Nephron progenitor cell (in vitro differentiated cells): ENCODE measurements at places on chromosomes 4 and X.
A peak's percentile ranks its signal among the peaks of the same experiment; 100 is the strongest.

DNA sequence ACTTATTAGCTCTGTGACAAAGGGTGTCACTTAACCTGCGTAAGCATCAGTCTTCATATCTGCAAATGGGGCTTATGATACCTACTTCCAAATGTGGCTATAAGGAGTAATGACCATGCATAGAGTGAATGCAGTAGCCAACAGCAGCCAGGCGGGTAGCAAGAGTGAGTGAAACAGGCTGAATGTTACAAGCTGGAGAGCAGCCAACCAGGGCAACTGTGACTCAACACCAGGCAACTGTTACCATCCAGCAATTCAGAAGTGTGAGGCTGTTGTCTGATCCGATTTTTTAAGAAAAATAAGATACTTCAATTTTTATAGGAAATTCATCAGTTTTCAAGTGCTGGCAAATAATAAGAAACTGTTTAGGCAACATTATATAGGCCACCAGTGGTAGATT, 270.2 kb upstream of the TAPT1 start:
- DNase-seq, result no peak

- DNase-seq, result no peak
These were observed 581 bp upstream of the FAM114A1 start for GRCh38 chr4:38866973-38867477.

GRCh38 chr4:118991686-118992085, 103.0 kb downstream of the SYNPO2 start:
- DNase-seq, result no peak

DNA sequence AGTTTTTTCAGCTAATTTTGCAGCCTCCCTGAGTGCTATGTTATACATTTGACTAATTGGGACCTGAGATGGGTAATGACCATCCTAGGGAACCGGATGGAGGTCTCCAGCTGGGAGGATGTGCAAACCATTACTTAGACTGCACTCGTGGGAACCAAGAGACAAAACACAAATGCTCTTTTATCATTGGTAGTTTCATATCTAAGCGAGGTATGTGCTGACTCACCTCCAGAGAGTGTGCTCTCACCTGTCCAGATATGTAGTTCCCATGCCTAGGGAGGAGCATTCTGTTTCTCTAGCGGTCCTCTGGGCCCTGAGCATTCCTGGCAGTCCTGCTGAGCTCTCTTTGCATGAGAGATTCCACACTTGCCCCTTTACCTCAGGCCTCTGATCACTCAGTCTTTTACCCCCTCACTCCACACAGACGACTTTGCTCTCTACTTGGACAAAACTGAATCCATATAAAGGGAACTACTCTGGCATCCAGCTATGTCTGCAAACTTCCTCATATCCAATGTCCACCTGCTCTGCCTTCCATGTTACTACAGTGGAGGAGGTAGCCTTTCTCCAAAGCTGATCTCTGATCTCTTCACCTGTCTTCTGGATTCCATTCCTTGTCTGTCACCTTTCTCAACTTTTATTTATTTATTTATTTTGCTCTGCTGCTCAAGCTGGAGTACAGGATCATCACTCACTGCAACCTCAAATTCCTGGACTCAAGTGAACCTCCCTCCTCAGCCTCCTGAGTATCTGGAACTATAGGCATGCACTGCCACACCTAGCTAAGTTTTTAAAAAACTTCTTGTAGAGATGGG, 88.4 kb downstream of the LRP2BP start:
- DNase-seq, result no peak

DNA sequence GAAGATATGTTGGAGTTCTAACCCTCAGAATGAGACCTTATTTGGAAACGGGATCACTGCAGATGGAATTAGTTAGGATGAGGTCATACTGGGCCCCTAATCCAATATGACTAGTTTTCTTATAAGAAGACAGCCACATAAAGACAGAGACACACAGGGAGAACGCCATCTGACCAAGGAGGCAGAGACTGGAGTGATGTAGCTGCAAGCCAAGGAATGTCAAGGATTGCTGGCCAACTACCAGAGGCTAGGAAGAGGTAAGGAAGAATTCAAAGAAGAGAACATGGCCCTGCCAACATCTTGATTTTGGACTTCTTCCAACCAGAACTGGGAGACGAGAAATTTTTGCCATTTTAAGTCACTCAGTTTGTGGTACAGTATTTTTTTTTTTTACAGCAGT, 152.8 kb upstream of the DIPK2B start:
- no peak for DNase-seq

DNA sequence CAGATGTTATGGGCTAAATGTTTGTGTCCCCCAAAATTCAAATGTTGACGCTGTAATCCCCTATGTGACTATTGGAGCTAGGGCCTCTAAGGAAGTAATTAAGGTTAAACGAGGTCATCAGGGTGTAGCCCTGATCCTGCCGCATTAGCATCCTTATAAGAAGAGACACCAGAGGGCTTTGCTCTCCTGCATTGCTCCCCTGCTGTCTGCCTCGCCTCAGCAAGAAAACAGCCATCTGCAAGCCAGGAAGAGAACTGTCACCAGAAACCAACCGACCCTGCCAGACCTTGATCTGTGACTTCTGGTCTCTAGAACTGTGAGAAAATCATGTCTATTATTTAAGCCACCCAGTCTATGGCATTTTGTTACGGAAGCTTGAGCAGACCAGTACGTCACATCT, 331.9 kb downstream of the DCTD start:
- no peak for DNase-seq

GRCh38 chr4:143084566-143084965, 100.2 kb upstream of the USP38 start:
- no peak for DNase-seq

GRCh38 chr4:128800701-128801284, 8.7 kb upstream of the JADE1 start:
- no peak for DNase-seq

DNA sequence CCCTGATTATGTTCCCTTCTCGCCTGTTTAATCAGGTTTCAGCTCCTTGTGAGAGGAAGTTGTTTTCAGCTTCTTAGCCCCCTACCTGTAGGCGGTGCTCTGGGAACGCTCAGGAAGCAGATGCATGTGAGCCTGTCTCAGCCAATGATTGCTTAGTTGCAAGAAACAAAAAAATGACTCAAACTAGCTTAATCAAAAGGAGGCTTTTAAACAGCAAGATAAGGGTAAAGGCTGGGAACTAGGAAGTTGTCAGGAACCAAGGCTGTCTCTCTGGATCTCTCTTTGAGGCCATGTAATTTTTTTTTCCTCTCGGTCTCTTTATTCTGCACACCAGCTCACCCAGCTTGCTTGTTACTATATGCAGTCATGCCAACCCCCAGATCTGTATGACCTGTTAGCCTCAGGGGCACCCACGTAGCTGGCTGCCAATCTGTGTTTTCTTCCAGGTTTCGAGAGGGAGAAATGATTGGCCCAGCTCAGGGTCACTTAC, 109.1 kb downstream of the PTTG2 start:
- peak; percentile 32 for DNase-seq

DNA sequence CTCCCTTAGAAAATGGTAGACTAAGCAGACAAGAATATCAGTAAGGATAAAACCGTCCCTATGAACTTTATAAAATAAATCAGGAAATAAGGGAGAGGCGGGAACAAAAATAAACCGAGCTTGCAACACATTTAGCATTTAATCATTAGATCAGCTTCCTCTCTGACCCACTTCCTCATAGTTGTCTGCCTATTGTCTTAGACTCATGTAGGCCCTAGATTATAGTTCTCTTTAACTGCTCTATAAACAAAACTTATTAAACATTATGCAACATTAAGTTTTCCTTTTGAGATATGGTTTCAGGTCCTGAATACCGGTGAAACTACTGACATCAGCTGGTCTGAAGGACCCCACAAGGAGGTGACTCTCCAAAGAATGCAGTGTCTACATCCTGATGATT, 15.8 kb upstream of the SRD5A3 start:
- DNase-seq, result no peak

DNA sequence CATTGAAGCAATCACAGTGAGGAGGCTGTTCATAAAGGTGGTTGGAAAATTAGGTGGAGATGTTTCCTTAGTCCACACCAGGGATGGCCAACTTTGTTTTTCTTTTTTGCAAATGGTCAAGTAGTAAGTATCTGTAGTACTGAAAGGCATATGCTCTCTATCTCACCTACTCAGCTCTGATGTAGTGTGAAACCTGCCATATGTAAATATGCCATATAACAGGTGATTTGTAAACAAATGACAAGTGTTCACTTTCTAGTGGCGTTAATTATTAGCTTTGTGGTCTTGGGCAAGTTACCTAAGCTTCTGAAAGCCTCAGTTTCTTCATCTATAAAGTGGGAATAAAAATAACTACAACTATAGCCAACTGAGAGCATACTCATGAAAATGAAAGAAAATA, 421.4 kb upstream of the LCORL start:
- DNase-seq, result no peak

- no peak for DNase-seq
These were observed 98.5 kb upstream of the INPP4B start for GRCh38 chr4:142944565-142944964.

DNA sequence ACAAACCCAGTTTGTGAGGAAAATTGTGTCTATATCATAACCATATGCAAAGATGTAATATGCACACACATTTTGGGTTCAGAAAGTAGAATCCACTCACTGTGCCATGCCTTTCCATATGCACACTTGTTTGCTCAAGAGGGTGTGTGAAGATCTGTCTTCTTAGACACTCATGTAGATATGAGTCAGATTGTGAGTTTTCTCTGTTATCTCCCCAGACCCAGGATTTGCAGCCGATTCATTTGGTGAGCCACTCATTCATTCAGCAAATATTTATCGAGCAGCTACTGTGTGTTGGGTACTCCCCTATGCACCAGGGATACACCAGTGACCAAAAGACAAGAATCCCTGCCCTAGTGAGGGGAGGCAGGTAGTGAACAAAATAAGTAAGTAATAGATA, 81.5 kb downstream of the CLCN5 start:
- no peak for DNase-seq

DNA sequence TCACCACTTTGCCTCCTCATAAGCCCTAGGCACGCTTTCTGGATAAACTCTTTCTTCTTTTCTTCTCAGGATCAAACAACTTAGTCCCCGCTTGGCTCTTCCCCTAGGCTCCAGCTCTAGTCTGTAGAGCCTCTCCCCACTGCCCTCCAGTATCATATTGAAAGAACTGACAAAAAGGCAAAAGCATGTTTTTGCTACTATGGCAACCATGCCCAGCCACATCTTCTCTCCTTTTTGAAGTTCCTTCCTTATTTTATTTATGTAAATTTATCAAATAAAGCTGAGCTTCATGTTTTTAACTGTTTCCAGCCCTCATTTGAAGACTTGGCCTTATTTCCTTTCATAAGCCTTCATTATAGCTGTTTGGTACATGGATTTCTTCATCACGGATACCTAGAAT, 86.0 kb upstream of the LIMCH1 start:
- no peak for DNase-seq

DNA sequence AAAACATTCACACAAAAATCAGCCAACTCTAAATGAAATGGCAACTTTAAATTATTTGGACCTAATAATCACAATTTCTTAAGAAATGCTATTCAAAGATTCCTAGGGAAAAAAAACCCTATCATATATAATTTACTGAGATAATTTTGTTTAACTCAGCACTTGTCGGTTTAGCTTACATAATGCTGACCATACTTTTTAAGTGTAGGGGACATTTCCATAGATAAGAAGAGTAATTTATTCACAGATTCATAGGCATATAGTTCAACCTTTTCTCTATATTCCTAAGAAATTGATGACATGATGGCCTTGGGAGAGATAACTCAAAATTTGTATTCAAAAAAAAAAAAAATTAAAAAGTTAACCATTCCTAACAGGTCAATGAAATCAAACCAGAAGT, 260.8 kb upstream of the PGRMC2 start:
- DNase-seq, result no peak

DNA sequence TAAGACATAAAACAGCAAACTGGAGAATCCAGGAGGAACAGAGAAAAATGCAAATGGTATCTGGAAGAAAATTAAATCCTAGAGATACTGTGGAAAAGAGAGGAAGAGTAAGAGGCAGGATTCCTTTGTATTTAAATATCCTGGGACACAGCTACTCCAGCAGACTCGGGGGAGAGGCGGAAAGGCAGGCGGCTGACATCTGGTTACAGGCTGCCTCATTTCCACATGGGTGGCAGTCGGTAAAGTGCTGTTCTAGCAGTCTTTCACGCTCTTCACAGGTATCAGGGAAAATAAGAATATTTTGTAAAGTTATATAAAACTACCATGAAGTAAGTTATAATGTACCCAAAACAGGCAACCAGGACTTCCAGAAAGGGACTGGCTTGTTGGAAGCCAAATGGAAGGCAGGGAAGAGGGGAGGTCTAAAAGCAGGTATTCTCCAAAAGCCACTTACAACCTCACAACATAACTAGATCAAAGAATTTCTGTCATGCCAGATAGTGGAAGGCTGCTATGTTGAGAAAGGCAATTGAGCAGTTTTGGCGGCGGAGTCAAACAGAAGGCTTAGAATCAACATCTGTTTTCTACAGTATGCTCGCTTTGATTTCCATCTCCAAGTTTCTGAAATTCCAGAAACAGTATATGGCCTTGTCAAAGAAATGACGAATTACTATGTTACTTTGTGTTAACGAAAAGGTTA, 1.3 kb upstream of the TIGD2 start:
- no peak for DNase-seq

DNA sequence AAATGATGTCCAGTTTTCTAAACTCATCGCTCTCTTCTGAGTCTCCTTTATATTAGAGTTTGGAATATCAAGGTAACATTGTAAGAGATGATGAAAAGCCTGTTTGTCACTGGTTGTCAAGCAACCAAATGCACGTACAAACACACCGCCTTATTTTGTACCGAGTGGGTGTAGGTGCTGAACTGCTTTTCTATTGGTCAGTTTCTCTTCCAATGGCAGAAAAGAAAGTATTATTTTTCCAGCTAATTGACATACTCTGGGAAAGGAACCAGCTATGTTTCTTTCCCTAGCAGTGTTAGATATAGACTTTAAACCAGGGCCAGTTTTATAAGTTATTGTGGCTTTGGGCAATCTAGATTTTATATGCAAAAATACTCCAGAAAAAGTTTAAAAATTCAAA, 6.6 kb upstream of the PPM1K start:
- DNase-seq, result no peak
